ENCODE measurements at places on chromosomes 4 and X.

- DNase-seq = no peak
These were observed 303.6 kb upstream of the FAT1 start for GRCh38 chr4:187027272-187027671.

DNA sequence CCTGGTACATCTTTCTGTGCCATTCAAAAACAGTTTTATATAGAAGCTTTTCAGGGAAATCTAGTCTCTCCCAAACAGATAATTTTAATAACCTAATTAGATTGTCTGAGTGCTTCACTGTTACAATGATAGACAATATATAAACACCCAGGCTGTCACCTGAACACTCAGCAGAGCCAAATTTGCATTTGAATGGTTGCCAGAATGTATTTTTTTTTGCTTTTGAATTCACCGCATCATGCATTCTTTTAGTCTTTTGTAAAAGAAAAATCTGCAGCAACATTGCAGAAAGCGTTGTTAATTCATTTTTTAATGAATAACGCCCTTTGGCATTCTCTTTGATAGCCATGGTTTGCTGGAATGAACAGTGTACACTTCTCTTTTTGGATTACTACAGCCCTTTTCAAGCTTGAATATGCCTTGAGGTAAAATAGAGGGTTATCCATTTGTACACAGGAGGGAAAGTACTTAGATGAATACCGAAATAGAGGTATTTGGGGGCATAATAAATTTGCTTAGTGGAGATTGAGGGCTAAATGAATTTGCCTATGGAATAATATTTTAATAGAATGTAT is 175.0 kb upstream of the EPHA5 start:
- DNase-seq = no peak

DNA sequence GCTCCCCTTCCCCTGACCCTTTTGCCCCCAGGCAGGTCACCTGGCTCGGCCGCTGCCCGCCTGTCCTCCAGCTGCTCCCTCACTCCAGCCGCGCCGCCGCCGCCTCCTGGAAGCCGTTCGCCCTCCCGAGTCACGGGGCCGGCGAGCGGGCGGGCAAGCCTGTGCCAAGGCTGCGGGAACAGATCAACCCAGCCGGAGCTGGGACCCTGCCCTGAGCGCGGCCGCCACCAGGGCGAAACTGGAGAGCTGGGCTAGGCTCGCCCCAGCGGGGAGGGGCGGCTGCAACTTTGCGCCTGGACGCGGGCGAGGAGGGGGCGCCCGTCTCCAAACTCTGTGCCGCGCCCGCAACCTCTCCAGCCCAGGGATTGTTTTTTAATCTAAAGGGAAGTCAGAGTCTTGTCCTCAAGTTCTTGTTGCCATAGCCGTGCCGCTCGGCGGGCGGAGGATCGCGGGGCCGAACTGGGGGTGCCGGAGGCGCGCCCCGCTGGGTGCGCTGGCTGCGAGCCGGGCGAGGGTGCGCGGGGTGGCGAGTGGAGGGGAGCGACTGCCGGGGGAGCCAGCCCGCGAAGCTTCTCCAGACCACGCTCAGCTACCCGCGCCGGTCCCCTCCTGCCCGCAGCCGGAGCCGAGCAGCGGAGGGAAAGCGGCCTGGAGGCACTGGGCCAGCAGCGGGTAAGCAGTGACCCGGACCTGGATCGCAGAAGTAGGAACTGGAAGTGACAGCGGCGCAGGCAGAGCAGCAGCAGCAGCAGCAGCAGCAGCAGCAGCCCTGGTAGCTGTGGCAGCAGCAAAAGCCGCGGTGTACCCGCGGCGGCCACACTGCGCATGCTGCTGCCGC is 13.4 kb downstream of the ARHGEF6 start:
- peak; percentile 30 for DNase-seq

DNA sequence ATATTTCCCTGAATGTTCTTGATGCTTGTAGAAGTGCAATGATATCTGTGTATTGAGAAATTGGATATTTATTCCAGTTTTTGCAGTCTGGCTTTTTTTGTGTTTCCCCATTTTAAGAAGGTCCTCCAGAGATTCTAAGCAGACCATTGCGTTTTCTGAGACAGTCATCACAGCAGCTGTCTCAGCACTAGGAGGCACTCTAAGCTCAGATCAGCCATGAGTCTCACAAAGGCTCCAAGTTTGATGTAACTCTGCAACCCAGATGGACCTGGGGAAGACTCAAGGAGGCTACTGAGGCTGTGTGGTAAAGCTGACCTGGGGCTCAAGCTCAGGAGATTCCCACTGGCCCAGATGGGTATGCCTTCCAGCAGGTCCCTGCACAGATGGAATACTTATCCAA is 89.3 kb upstream of the CYLC1 start:
- DNase-seq = no peak

DNA sequence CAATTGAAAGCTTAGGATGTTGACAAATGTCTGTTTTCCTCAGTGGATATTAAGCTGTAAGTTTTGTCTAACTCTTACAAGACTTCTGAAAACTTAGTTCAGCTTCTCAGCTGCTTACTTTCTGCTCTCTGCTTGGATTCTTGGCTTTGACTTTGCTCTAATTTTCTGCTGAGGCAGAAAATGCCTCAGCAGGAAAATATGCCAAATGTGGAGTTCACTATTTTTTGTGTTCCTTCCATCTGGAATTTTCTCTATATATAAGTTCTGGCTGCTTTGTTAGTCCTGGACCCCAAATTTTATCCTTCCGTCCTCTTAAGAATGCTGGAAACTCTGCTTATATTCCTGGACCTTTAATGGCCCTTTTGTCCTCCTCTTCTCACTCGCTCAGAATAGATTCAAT is 352.6 kb upstream of the NWD2 start:
- no peak for DNase-seq

GRCh38 chrX:68086709-68087108 is 346.6 kb downstream of the OPHN1 start:
- DNase-seq = no peak

GRCh38 chrX:55014897-55015299 is 14.7 kb downstream of the APEX2 start:
- DNase-seq = no peak

DNA sequence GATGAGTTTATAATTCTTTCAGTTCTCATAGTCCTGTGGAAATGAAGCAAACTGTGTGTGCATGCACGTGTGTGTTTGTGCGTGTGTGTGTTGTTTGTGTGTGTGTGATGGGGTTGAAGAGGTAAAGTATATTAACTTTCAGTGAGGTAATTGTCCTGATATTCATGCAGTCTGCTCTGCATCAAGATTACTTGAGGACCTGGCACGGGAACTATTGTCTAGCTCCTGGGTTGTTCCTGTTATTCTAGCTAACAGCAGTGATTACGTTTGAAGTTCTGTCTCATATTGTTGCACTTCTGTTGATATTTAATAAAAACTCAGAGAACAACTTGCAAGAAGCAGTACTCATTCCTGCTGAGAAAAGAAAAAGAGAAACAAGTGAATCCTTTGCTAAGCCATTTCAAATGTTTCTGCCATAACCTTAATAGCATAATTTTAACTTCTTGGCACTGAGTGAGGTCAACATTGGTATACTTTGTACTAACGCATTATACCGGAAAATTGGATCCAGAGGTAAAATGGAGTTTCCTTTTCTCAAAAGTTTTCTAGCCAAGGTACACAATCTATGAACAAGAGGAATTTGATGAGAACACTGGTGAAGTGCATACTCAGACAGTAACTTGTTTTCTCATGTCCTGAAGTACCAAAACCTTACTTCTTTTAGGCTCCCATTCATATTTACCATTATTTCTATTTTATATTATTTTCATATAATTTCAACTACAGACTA is 113.2 kb downstream of the SPCS3 start:
- DNase-seq = no peak

- no peak for DNase-seq
These were observed 492.3 kb upstream of the FAM241A start for GRCh38 chr4:111652986-111653385.

GRCh38 chr4:105520819-105521790 is 31.3 kb upstream of the ARHGEF38 start:
- DNase-seq = no peak

- DNase-seq = no peak
These were observed 23.7 kb downstream of the DOK7 start for GRCh38 chr4:3486541-3487540.

GRCh38 chr4:12852338-12853307 is 631.5 kb downstream of the RAB28 start:
- DNase-seq = peak; percentile 69

DNA sequence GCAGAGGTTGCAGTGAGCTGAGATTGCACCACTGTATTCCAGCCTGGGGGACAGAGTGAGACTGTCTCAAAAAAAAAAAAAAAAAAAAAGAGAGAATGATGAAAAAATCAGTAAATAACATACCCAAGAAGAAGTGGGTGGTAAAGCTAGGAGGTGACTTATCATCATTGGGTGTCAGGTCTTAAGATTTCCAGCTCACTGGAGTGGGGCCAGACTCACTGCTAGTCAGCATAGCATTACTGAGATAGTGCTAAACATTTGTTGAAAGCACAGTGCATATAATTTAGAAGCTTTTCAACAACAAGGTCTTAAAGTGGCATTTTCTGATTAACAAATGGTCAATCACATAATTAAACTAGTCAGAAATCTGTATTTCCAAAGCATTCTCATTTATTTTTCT is 221.8 kb upstream of the GYPA start:
- DNase-seq = no peak

DNA sequence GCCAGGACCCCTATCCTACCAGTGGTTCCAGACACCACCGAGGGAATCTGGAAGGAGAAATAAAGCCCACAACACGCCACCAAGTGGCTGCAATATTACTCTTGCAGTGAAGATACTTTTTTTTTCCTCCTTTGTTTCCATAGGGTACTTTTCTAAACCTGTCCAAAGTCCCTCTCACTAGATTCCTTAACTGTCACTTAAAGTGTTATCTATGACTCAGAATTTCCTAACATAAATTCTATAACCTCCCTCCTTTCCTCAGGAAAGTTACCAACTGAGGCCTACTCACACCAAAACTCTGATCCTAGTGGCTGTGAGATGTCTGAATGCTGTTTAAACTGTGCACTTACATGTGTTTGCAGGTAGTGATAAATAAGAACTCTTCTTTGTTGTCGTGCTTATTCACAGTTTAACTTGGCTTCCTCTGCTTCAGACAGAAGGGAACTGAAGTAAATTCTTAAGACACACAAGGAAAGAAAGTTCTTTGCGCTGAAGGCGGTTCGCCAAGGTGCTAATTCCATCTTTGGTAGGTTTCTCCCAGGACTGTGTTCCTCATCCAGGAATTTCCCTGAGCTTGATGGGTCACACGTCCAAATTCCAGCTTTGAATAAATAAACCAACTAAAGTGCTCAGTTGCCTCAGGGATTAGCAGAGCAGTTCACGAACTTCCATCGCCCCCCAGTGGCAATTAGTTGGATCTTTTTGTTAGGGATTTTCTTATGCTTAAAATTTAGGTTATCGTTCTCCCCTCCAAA is 10.7 kb upstream of the HCCS start:
- DNase-seq = peak; percentile 79

- DNase-seq = no peak
These were observed 25.2 kb upstream of the SORCS2 start for GRCh38 chr4:7166981-7167700.

GRCh38 chr4:53535567-53535966 is 55.7 kb downstream of the LNX1 start:
- DNase-seq = no peak

DNA sequence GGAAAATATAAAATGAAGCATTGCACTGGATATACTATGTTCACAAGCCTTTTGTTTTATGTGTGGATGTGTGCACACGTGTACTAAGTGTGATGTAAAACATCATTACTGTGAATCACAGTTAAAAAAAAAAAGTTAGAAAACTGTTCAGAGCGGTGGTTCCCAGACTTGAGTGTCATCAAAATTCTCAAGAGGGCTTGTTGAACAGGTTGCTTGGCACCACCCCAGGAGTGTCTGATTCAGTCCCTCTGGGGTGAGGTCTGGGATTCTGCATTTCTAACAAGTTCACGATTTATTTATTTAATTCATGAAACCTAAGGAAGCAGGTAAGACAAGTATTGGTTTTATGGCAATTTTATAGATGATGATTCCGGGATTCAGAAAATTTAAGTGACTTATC is 1.8 kb downstream of the CENPU start:
- DNase-seq = peak; percentile 65

GRCh38 chrX:40105835-40106675 is 8.3 kb upstream of the BCOR start:
- DNase-seq = no peak

DNA sequence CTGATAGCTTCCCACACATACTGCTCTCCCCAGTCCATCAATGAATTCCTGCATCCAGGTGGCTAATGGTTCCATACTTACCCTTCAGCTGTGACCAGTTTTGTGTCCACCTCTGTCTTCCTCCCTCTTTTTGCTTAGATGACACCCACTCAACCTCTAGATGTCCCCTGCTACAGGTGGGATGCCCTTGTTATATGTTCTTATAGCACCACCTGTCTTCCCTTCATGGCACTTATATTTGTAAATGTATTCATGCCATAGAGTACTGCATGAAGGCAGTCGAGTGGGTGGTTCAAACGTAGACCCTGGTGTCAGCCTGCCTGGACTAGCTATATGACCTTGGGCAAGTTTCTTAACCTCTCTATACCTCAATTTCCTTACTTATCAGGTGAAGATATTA is 6.5 kb upstream of the USP46 start:
- no peak for DNase-seq

- DNase-seq = no peak
These were observed 44.6 kb downstream of the ARHGEF9 start for GRCh38 chrX:63740382-63740781.

DNA sequence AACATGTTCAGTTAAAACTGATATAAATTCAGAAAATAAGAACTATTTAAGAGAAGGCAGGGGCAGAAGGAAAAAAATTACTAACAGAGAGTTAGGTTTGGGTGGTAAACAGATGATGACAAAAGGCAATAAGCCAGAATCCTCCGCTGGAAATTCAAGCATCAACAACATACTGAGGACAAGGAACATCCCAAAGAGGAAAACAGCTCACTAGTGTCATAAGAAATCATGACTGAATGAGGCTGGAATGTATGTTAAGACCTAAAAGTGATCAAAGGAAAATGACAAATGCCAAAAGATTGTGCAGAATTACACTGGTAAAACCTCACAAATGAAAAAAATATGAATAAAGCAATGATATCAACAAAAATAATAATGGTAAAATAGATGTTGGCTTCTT is 88.4 kb downstream of the WDFY3 start:
- no peak for DNase-seq

- no peak for DNase-seq
These were observed 143.6 kb downstream of the FNIP2 start for GRCh38 chr4:158912390-158912789.

- DNase-seq = no peak
These were observed 49.2 kb upstream of the MTMR1 start for GRCh38 chrX:150643958-150644357.

- DNase-seq = no peak
These were observed 807 bp downstream of the PGRMC1 start for GRCh38 chrX:119236623-119237561.

DNA sequence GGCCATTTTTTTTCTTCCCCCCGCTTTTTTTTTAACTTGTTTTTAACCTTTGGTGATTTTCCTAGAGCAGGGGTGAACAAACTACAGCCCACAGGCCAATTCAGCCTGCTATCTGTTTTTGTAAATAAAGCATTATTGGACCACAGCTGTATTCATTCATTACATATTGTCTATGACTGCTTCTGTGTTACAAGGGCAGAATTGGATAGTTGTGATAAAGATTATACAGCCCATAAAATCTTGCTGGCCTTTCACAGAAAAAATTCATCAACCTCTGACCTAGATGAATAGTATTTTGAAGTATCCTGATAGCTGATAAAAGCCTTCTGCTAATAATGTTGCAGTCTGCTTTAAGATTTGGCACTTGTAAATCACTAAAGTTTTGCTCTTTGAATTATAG is 63.4 kb downstream of the SMAD1 start:
- no peak for DNase-seq
